ENCODE measurements at places on chromosomes 7 and 10. TPM values are rescaled to one million over a fixed set of nuclear protein-coding genes. Genes with fewer than 3 reads are reported as not detected.

Gene CDK14
- total RNA-seq: 2.6 TPM

Gene POU6F2
- total RNA-seq: not detected

Gene SEMA3D
- total RNA-seq: not detected

Gene CALD1
- total RNA-seq: 0.35 TPM
